Lower lobe of right lung (tissue), 2 donors: ENCODE measurements at places on chromosomes 4 and X. TPM values are rescaled to one million over a fixed set of nuclear protein-coding genes. Genes with fewer than 3 reads are reported as not detected.

DNA sequence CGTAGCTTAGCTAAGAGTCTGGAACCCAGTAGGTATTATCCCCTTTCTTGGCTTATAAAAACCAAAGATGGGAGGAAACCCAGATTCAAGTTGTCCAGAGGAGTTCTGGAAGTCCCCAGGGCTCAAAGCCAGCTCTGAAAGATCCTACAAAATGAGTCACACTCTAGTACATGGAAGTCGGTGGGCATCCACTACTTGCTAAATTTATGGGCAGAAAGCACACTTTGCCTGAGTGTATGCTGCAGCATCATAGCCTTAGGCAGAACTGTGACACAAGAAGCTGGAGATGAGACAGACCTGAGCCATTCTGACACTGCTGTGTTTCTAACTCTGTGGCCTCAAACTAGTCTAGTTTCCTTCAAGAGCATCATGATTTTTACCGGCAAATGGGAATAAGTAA lies 429.3 kb downstream of the AFF2 start:
- DNase-seq: no peak

GRCh38 chrX:30741545-30741944 lies 88.3 kb downstream of the GK start:
- DNase-seq: no peak

DNA sequence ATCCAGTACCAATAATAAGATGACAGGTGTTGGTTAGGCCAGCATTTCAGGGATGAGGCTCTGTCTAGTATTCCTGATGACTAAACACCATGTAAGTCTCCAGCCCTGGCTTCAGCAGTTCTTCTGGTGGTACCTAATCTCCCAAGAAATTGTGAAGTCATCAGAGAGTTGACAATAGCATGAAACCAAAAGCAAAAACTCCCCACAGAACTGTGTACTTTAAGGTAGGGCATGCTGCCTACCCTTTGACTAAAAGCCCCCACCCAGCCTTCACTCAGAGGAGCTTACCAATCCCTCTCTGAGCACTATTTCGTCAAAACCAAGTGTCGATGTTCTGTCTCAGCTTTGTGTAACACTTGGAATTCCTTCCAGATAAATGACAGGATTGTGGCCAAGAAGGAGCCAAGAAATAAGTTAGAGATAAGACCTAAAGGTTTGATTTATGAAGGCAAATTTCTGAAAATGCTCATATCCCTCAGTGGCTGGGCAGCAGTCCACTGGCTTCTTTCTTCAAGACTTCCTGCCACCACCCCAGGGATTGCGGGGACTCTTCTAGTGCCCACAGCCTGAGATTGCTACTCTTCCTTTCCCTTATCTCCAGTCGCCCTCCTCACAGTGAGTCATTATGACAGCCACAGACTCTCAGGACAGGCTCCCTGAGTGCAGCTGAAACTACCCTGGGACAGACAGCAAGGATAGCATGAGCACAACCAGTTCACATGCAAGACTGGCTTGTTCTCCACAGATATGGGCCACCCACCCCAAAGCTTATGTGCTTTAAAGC lies 67.3 kb upstream of the LHFPL1 start:
- no peak for DNase-seq

GRCh38 chrX:75746891-75747639 lies 38.0 kb downstream of the MAGEE2 start:
- peak; percentile 51 for DNase-seq

DNA sequence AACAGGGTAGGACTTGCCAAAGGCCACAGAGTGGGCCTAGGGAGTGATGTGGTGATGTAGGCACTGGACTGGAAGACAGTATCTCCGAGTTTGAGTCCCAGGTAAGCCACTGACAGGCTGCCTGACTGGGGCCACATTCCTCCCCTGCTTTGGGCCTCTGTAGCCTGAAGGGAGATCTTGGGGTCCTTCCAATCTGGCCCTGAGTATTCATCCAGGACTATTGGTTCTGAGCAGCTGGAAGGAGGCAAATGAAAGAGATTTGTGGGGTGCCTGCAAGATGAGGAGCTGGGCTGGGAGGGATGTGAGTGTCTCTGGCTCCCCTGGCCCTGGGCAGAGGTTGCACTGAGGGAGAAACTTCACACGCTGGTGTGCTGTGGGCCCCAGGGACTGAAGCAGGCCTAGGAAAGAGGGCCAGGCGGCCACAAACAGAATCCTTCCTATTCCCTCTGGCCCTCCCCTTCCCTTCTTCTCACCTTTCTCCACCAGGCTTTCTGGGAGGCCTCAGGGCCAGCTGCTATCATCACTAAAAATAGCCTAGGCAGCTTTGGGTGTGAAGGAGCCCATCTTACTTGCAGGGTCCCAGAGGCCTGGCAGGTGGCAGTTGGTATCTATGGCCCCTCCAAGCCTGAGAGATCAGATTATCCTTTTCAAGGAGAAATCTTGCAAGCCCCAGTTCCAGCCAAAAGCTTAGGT lies 70.1 kb downstream of the PJA1 start:
- DNase-seq: no peak

GRCh38 chrX:118975831-118976598 lies 1.6 kb downstream of the LONRF3 start:
- peak; percentile 90 for DNase-seq

- no peak for DNase-seq
These were observed 142.9 kb upstream of the MBNL3 start for GRCh38 chrX:132631579-132632232.

- DNase-seq: peak; percentile 37
These were observed 1.8 kb downstream of the ATP11C start for GRCh38 chrX:139930916-139931645.

GRCh38 chrX:23981711-23982110 lies 45.3 kb downstream of the KLHL15 start:
- no peak for DNase-seq

DNA sequence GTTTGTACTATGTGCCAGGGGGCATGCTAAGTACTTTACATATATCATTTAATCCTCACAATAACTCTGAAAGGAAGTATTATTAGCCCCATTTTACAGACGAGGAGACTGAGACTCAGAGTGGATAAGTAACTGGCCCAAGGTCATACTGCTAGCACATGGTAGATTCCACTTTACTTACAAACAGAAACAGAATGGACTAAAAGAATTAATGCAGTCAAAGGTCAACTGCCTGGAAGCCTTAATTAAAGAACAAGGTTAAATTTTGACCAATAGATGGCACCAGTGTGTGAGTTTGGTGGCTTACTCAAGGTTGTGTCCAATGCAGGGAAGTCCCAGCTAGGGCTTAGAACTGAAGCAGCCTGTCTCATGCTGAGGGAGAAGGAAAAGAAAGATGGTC lies 4.7 kb downstream of the RIPPLY1 start:
- DNase-seq: no peak

GRCh38 chrX:107205770-107206696 lies at the start of the genes DNAAF6 and NUP62CL:
TSS of gene DNAAF6 (plus strand) at chrX:107206611. CDS start at chrX:107212876, 6,265 bp downstream.
TSS of gene NUP62CL (minus strand) at chrX:107206433. CDS start at chrX:107175146, 31,287 bp downstream.
- DNase-seq: peak; percentile 81

DNA sequence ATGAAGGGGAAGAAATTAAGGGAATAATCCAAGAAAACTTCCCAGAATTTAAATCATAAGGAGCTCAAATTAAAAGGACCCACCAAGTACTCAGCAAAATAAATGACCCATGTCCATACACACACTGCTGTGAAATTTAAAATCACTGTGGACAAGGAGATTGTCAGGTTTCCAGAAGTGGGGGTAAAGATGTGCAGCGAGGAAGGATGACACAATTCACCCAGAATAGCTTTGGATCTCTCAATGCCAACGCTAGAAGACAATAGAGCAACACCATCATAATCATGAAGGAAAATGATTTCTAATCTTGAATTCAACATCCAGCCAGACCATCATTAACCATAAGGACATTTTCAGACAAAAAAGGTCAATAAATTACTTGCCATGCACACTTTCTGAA lies 65.7 kb downstream of the CASK start:
- no peak for DNase-seq

GCNA gene
- 2.1 TPM for total RNA-seq

PRDM8 gene
- total RNA-seq: 1.6 TPM

PPEF2 gene
- not detected for total RNA-seq
